ENCODE measurements at places on chromosomes 2 and 18.
A peak's percentile ranks its signal among the peaks of the same experiment; 100 is the strongest.

DNA sequence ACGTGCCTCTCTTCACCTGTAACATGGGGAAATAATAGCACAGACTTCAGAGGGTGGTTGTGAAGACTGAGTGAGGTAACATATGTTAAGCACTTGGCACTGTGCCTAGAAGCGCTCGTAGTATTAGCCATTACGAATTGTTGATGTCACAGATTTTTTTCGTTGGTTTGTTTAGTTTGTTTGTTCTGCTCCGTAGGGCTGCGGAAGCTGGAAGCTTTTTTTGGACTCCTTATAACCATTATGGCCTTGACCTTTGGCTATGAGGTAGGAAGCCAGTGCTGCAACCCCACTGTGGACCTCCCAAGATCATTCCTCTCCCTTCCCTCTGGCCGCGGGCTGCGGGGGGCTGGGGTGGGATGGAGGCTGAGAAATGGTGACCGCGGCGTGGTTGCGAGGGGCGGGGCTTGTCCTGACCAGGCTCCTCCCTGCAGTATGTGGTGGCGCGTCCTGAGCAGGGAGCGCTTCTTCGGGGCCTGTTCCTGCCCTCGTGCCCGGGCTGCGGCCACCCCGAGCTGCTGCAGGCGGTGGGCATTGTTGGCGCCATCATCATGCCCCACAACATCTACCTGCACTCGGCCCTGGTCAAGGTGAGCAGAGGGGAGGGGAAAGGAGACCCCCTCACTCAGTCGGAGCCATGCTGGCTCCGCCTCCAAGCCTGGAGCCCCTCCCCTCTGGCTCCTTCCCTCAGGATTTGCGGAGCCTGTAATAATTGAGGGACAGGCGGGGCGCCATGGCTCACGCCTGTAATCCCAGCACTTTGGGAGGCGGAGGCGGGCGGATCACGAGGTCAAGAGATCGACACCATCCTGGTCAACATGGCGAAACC is 5.5 kb downstream of the SLC11A1 start:
- peak; percentile 87 for DNase-seq

DNA sequence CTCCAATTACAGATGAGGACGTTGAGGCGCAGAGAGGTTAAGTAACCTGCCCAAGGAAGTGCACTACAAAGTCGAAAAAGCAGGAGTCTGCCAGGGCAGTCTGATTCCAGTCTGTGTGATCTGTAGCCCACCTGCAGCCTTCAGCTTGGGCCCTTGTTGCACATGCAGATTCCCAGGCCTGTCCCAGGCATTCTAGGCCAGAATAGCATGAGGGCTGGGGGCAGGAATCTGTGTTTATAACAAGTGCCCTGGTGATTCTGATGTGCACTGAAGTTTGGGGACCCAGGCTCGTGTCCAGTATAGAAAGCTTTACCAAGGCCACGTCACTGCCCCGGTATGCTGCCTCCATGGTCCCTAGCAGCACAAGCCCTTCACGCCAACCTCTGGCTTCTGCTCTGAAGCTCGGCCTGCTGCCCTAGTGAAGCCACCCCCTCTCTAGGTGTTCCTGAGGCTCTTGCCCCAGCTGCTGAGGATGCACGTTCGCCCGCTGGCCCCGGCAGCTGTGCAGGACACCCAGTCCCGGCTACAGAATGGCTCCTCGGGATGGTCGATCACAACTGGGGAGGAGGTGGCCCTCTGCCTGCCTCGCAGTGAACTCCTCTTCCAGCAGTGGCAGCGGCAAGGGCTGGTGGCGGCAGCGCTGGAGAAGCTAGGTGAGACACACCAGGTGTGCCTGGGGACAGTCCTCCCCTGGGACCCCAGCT is 4.6 kb downstream of the CHRNG start:
- no peak for DNase-seq

- no peak for DNase-seq
These were observed 697.1 kb upstream of the CELF4 start for GRCh38 chr18:38262661-38263060.

- DNase-seq, result peak; percentile 83
These were observed 133.1 kb downstream of the NFATC1 start for GRCh38 chr18:79528846-79529245.

DNA sequence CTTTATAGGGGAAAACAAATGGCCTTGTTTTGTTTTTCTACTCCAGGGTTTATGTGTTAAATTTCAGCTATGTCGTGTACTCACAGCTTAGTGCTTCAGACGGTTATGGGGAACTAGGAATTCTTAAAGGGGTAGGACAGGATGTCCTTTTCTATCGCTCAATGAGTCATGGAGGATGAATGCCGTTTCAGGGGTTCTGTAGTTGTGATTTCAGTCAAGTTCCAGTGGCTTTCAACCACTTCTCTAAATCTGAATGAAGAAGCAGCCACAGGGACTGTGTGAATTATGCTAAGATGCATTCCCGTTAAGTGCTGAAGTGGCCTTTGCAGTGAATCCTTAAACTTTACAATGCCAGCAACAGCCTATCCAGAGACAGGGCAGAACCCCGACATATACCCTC is 1231.7 kb upstream of the ZEB2 start:
- peak; percentile 3 for DNase-seq

GRCh38 chr2:177728399-177728765 is 335.8 kb downstream of the AGPS start:
- no peak for DNase-seq

GRCh38 chr2:239296020-239296932 is 104.5 kb downstream of the HDAC4 start:
- no peak for DNase-seq

GRCh38 chr2:150178591-150178990 is 308.9 kb downstream of the RND3 start:
- DNase-seq, result no peak

- DNase-seq, result no peak
These were observed 132.7 kb upstream of the MYCN start for GRCh38 chr2:15807418-15808203.

DNA sequence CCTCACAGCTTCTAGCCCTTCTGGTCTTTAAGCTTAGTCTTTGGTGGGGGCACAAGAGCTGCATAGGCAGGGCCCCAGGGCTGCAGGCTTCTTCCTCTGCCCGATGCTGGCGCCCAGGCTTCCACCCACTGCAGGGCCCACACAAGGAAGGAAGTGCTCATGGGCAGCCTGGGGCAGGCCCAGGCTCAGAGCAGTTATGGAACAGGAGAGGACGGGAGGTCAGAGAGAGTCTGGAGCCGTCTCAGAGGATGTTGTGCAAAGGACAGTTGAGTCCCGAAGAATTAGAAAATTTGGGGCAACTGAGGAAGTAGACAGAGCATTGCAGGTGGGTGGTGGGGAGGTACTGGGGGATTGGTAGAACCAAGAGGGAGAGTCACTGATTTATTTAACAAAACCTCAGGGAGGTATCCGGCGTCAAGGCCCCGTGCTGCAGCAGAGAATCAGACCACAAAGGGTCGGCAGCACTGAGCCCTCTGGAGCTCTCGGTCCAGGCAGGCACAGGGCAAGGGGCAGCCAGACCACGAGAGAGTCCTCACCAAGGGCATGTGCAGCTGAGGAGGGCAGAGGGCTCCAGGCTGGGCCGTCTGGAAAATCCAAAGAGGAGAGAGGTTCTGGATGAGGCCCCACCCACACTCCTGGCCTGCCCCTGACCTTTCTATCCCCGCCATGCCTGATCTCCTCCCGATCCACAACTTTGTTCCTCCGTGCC is 110.8 kb upstream of the GLI2 start:
- no peak for DNase-seq

GRCh38 chr2:46351750-46352138 is 54.5 kb downstream of the EPAS1 start:
- no peak for DNase-seq

DNA sequence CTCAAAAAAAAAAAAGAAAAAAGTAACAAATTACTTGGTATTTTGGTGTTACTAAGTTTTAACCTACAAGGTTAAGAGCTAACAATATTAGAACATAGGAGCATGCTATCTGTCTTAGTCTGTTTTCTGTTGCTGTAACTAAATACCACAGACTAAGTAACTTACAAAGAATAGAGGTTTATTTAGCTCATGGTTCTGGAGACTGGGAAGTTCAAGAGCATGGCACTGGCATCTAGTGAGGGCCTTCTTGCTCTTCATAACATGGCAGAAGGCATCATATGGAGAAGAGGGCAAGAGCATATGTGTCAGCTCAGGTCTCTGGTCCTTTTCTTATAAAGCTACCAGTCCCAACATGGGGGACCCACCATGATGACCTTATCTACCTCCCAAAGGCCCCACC is 36.5 kb downstream of the SMARCAL1 start:
- DNase-seq, result no peak
